ENCODE measurements at places on chromosomes 1 and 21.

DNA sequence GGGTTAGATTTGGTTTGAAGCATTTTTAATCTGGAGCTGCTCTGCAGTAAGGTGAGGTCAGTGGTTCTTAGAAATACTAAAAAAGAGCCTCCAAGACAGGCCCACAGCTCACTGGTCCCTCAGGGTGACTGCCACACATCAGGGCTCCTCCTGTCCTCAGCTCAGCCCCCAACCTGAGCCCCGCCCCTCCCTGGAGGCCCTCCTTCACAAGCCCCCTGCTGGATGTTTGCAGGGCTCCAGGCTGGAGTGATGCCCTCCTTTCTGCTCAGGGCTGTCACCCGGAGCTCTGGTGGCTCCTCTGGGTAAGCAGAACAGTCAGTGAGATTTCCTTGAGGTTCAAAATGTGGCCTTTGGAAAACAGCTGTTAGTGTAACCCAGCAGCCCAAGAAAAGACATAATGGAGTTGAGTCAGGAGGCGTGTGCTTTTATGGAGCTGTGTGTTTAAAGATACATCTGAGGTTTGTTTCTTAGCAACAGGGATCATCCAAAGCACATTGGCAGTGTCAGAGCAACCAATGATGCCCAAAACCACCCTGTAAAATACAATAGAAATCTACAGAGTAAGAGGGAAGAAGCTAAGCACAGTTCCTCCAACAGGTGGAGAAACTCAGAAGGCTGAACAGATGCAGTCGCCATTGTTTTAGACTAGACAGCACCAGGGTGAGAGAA lies 21.4 kb downstream of the STUM start:
- no peak for DNase-seq

- DNase-seq = peak; percentile 61
Measured at GRCh38 chr1:15762546-15762945, 4.0 kb downstream of the FBLIM1 start.

DNA sequence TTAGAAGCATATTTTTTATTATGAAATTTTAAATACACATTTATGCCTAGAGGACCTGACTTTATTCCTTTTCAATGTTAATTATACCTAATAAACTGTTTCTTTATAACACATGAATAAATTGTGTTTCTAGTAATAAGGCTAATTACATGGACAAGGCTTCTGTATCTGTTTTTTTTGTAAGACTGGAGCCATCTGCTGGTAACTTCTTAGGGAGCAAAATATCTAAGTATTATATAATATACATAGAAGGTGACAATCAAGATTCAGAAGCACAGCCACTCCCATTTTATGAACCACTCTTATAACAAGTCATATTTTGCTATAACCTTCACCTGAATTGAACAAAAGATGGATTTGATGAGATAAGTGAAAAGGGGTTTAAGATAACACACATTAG lies 84.2 kb downstream of the LBR start:
- no peak for DNase-seq

DNA sequence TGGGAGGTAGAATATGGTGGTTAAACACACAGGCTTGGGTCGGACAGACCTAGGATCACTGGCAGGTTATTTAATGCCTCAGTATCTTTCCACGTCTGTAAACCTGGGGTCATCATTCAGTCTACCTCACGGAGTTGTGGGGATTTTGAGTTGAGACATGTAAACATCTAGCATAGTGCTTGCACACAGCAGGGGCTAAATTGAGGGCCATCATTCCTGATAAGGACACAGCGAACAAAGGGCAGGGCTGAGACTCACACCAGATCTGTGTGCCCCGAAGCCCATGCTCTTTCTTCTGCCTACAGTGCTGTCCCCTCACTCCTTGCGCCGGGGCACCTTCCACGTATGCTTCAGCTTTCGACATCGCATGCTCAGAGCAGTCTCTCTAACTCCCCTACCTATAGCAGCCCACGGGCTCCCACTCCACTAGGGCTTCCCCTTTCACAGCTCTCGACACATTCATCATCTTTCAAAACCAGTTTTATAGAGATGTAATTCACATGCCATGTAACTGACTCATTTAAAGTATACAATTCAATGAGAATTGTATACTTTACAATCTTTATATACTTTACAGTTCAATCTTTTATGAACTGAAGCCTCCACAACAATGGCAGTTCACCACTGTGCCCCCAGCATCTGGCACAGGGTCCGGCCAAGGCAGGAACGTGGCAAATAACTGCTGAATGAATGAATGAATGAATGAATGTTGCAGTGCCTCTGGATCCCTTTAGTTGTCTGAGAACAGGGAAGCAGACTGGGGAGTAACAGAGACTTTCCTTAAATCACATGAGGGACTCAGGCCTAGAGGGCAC lies 48.0 kb downstream of the GPR161 start:
- DNase-seq = no peak

DNA sequence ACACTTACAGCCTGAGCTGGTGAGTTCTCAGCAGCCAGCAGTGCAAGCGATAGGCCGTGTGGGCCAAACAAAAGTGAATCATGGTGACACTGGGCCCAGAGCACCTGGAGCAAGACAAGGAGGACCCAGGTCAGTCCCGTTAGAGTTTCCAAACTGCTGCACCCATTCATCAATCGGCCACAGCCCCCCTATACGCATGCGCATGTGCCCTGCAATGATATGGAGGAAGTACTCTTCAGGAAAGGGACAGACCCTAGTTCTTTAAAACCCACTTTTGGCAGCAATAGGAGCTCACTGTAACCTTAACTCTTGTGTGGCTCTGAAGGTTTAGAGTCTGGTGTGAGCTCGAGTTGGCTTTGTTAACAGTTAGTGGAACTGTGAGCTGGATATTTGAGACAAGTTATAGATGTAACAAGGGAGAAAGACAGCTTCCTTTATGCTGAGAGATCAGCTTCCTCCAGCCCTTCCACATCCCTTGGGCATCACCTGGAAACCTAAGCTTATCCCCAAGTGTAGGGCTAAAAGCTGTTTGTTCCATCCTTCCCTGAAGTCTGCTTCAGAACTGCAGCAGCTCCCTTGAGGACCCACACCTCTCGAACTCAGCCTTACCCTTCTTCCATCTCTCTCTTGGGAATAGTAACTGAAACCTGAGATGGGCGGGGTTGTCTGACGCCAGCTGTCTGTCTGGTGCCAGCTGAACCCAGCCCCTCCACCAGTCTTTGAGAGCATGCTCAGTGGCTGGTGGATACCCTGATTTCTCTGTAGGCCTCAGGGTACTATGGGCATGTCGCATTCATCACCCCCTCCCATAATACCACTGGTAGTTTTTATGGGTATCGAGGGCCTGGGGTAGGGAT lies 17.7 kb downstream of the NMNAT1 start:
- DNase-seq = peak; percentile 53

DNA sequence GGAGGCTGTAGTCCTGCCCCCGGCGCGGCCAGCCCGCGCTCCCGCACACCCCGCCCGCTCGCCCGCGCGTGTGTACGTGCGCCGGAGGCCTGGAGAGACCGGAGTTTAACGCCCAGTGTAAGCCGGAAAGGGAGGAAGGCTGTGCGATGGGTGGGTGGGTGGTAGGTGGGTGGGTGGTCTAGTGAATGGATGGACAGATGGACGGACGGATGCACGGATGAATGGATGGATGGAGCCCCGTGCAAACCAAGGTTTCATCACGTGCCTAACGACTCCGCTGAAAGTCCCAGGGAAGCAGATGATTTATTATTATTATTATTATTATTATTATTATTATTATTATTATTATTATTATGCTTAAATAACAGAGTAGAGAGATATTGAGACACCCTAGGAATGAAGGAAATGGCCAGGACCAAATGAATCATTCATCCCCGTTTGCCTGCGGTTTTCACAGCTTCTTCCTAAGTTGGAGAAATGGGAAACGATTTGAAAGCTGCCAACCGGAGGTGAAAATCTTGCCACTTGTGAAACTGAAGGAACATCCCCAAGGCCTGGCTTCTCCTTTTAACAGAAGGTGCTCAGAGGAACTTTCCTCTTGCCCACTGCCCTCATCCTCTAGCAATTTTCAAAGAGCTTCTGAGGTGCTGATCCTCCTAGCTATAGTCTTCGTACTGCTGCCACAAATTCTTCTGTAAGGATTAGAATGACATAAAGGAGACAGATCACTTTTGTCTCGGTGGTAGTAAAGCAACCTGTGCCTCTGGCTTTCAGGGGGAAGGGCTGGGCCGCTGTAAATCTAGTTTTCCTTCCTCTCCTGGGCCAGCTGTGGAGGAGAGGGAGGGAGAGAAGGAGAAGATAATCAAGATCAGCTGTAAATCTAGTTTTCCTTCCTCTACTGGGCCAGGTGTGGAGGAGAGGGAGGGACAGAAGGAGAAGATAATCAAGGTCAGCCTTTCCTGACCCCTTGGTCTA lies 648 bp upstream of the RGS7 start:
- no peak for DNase-seq

- DNase-seq = no peak
Measured at GRCh38 chr21:39029900-39030884, 153.1 kb downstream of the PSMG1 start.

DNA sequence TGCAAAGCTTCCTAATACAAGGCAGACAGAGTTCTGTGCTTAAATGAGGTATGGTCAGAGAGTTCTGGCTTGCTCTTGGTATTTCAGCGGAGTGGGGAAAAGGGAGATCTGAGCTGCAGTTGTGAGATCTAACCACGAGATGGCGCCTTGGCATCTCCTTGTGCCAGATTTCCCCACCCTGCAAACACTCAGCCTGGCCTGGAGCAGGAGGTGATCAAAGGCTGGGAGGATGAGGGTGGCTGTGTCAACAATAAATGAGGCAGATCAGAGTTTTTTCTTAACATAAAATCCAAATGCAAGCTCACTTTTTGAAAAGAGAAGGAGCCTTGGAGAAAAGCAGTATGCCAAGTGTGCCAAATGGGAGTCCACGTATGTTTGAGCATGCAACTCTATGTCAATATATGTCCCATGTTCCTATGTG lies 4.1 kb upstream of the TFAP2E start:
- DNase-seq = peak; percentile 75
